Inflammatory macrophage (primary cell): ENCODE measurements at places on chromosomes 7 and 10.
A peak's percentile ranks its signal among the peaks of the same experiment; 100 is the strongest.

DNA sequence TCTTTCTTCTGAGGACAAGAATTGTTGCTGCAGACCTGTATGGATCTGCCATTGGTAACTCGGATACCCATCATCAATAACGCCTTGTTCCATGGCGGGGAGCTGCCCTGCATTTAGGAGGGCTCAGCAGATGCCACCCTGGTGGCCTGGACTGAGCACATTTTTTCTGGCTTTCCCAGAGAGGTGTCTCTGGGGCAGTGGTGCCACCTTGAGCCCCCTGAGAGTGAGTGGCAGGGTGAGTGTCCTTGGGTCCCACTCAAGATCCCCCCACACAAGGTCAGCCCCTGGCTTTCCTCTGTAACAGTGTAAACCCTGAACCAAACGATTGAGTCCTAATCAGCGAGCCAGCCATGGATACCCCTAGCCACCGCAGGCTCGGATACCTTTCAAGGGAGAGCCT, 258.6 kb downstream of the GLRX3 start:
- no peak for DNase-seq

DNA sequence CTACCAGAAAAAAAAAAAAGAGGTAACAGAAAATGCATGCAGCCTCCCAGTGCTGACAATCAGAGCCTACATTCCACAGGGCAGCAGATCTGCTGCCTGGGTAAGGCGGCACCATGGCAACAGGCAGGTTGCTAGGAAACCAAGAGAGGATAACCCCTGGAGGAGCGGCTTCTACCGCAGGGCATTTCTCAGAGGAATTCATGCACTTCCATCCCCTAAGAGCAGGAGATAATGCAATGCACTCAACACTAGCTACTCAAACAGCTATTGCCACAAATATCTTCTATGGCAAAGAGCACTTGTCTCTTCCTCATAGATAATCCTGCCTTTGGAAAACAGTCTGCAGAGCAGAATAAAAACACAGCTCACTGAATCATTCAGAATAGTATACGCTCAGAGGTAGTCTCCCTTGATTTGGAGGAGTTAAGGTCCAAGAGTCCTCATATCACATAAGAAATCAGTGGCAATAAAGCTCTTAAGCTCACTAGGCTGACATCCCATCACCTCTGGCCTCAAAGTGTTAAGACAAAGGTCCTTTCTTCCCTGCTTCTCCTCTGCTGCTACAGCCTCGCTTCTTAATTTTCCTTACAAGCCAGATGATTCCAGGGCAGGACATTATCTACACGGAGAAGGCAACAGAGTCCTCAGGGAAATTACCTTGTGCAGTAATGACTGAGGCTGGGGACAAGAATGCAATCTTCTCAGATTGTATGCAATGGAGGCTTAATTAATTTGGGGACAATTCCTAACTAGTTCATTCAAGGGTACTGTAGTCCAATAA, 10.7 kb downstream of the PSAP start:
- no peak for DNase-seq

GRCh38 chr10:128576336-128576735, 450.1 kb upstream of the MKI67 start:
- DNase-seq = no peak

GRCh38 chr10:77531441-77532001, 106.1 kb downstream of the KCNMA1 start:
- peak; percentile 89 for DNase-seq

- no peak for DNase-seq
Observed at GRCh38 chr10:7053195-7053594, 357.6 kb downstream of the SFMBT2 start.

GRCh38 chr10:36621346-36621745, 504.1 kb upstream of the ANKRD30A start:
- no peak for DNase-seq

- no peak for DNase-seq
Observed at GRCh38 chr7:83575436-83575835, 73.5 kb downstream of the SEMA3E start.

GRCh38 chr10:5305374-5305773, 59.4 kb upstream of the UCN3 start:
- DNase-seq = peak; percentile 34

DNA sequence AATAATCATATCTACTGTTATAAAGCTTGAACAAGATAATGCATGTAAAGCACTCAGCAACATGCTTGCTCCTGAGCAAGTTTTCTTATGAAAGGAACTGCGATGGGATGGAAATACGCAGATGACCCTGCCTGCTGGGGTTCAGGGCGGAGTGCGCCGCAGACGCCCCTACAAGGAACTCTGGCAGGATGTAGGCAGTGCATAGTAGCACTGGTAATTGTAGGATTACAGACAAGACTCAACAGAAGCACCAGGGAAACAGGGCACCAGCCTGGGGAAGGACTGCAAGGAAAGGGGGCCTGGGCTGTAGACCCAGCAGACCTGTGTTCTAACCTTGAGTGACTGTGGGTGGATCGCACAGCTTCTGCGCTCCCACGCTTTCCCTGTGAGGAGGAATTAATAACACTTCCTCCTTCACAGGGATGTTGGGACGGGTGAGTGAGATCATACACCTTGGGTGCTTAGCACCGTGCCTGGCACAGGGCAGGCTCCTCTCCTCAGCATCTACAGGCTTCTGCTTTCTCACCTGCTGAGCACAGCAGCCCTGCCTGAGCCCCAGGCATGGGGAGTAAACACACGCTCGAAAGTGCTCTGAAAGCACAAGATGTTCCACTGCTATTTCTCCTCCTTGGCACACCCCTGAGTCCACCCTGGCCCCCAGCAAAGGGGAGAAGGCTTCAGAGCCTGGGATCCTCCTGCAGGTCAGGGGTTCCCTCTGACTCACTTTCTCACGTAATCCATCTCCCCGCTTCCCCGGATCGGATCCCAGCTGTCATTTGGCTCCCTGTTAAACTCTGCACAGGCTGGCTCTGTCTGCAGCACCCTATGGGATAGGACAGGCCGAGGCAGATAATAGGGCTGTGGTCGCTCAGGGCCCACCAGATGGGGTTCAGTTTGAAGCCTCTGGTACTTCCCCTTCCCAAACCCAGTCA, 19.2 kb downstream of the ITPRIP start:
- DNase-seq = no peak

- no peak for DNase-seq
Observed at GRCh38 chr7:116433246-116433645, 66.3 kb upstream of the CAV2 start.

DNA sequence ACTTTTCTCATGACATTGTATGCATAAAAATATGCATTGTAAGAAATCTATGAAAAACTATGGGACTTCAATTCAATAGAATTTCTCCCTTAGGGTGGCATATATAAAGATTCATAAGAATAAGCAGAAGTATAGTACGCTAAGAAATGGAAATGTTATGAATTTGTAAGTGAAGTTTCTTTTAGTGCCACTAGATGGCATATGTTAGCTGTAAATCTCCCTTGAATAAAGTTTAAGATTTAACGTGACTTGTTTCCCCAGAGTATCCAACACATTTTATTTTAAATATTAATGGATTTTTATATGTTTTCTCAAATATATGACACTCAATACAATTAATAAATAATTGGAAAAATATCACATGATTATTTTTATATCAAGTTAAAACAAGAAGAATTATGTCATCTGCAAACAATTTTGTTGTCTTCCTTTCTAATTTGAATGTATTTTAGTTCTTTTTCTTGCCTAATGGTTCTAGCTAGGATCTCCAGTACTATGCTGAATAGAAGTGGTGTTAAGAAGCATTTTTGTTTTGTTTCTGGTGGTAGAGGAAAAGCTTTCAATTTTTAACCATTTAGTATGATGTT, 287.2 kb downstream of the HGF start:
- peak; percentile 52 for DNase-seq

DNA sequence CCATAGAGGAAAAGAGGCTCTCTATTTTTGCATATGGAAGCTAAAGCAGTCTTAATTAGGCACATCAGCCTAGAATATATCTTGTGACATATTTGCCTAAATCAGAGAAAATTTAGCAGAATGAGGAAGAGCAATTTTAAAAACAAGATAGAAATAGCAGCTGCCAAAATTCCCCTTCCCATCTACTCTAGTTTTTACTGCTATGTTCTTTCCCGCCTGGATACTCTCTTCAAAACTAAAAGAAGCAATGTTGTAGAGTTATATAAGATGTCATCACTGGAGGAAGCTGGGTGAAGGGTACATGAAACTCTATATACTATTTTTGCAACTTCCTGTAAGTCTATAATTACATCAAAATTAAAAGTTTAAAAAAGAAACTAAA, 87.0 kb downstream of the ARMH3 start:
- DNase-seq = peak; percentile 16

GRCh38 chr7:141421306-141421705, 129.9 kb upstream of the AGK start:
- no peak for DNase-seq

GRCh38 chr10:47025540-47026300, 114.5 kb downstream of the PTPN20 start:
- no peak for DNase-seq

GRCh38 chr7:47103498-47104205, 478.3 kb downstream of the TNS3 start:
- DNase-seq = no peak

DNA sequence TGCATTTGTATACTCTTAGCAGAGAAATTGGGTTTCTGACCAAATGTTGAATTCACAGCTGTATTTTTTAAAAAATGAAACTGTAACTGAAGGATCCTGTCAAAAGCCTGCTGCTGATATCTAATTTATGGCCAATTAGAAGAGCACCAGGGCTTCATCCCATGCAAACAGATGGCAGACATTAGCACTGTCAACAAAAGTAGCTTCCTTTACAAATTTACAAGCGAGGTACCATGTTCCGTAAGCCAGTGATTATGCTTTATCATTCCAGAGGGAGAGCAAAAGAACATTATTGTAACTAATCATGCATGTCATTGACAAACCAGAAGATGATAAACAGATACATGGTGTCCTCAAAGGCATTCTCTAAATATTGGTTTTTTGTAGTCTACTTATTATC, 177.2 kb upstream of the DKK1 start:
- DNase-seq = no peak

- no peak for DNase-seq
Observed at GRCh38 chr10:52319926-52320325, 5.8 kb downstream of the DKK1 start.

- DNase-seq = no peak
Observed at GRCh38 chr10:8731121-8732095, 676.9 kb downstream of the GATA3 start.

DNA sequence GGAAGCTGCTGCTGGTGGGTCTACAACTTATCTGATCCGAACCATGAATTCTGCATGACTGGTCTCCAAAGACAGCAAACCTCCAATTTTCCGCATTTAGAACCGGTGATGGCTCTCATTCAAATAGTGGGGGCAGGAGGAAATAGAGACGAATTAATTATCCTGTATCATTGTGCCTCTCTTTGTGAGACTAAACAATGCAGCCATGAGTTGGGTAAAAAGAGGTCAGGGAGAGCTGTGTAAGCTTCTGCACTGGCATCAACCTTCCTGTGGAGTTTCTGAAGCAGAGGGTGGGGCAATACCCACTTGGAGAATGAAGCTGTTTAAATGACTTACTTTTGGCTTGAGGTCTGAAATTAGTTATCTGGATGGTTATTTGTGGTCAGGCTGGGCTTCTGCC, 266.4 kb downstream of the SORCS3 start:
- no peak for DNase-seq

GRCh38 chr10:113091920-113092319, 141.9 kb downstream of the TCF7L2 start:
- DNase-seq = no peak

- DNase-seq = no peak
Observed at GRCh38 chr10:97721871-97722780, 8.6 kb downstream of the MARVELD1 start.

DNA sequence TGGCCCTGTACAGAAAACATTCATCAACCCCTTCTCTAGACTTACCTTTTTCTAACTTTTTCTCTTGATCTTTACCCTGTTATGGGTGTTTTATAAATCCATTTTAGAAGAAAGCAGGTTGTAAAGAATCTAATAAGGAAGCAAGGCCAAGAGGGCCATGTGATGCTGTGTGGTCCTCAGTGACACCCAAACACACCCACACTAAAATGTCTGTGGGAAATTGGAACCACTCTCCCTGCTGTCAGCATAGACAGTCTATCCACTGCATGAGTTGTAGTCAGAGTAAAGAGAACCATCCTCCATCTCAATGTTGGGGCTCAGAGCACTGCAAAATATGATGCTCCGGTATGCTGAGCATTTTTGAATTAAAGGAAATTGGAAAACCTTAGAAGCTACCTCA, 235.5 kb downstream of the SKIDA1 start:
- DNase-seq = peak; percentile 65

DNA sequence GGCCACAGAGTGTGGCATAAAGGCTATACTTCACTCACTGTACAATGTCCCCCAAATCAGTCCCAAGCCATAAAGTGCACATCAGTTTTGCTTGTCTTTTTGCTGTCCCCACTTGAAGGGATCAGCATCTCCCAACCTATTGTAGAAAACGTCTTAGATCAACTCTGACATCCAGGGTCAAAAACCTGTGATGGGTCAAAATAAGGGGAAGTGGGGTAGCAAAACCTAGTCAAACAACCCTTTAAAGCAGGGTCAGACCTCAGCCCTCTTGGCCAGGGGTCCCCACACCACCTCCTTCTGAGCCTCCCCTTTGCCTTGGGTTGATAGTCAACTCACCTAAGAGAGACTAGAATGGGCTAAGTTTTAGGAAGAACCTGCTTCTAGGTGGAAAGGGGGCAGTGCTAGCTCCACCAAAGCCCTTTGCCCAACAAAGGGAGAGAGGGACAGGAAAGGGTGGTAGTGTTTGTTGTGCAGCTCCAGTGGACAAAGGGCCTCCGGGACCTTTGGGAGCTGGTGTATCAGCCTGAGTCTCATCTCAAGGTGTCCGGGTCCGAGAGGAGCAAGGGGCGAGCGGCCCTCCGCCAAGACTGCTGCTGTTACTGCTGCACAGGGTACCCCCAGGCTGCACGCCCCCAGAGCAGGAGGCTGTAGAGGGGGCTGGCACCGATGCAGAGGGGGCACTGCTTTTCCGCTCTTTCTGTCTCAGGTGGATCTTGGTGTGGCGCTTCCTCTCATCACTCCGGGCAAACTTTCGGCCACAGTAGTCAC, 3.3 kb downstream of the EGR2 start:
- peak; percentile 29 for DNase-seq

DNA sequence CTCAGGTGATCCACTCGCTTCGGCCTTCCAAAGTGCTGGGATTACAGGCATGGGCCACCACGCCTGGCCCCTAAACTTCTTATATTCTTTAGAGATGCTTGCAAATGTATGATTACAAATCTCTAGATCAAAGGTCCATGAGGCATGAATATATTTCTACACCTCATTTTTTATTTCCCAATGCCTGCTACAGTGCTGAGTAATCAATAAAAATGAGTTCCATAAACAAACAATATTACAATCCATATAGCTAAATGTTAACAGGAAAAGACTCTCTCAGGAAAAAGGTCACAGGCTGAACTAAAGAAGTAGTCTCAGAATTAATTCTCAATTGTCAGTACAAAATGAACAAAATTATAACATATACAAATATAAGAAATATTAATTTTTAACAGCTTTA, 90.8 kb downstream of the LMBR1 start:
- no peak for DNase-seq

- no peak for DNase-seq
Observed at GRCh38 chr10:42975005-42975493, 101.8 kb upstream of the RET start.

GRCh38 chr7:24847754-24848153, 90.5 kb upstream of the GSDME start:
- DNase-seq = no peak

GRCh38 chr7:79454361-79454960, 994 bp upstream of the MAGI2 start:
- no peak for DNase-seq
